Skin of body (tissue), 3 donors: ENCODE measurements at places on chromosomes 7 and 10. TPM values are rescaled to one million over a fixed set of nuclear protein-coding genes. Genes with fewer than 3 reads are reported as not detected.

Gene ST8SIA6
- total RNA-seq: 0.79 TPM

Gene ABCB1
- total RNA-seq: 1.1 TPM

Gene NOLC1
- 33.0 TPM for total RNA-seq

Gene WASHC2C
- total RNA-seq: 31.0 TPM

Gene GATA3
- total RNA-seq: 16.0 TPM

Gene NAT16
- not detected for total RNA-seq

Gene COBL
- total RNA-seq: 11.9 TPM

Gene COL28A1
- 9.0 TPM for total RNA-seq
